Glutamatergic neuron (in vitro differentiated cells): ENCODE measurements at places on chromosomes 2 and 18.

GRCh38 chr2:237729681-237730475, 68.7 kb upstream of the RBM44 start:
- DNase-seq: no peak

- DNase-seq: no peak
Measured at GRCh38 chr2:56208380-56208779, 24.6 kb downstream of the CCDC85A start.

GRCh38 chr2:42125841-42126594, 43.1 kb upstream of the EML4 start:
- DNase-seq: no peak

- no peak for DNase-seq
Measured at GRCh38 chr2:62505109-62505749, 766 bp downstream of the TMEM17 start.

DNA sequence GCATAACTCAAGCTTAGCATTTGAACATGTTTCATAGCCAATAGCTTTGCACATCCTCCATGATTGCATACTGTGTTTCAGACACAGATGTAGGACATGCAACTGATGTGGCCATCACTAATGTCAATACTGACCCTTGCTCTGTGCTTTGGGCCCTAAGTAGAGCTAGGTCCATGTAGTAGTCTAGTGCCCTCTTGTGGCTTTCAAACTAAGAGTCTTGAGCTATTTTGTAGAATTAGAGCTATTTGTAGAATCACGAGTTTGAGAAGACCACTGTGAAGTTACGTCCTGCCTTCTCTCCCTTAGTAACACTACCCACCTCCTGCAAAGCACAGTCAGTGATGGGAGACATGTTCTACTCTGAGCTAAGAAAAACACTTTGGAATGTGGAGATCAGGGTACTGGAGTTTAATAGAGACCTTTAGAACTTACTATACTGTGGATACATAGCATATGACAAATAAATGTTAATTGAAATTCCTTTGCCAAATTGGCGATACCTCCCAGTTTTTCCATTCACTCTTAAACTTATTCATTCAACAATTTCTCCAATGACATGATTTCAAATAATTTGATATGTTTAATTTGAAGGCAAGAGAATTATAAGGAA, 306.5 kb upstream of the TNP1 start:
- DNase-seq: no peak

- DNase-seq: no peak
Measured at GRCh38 chr2:155393406-155393805, 694.9 kb downstream of the KCNJ3 start.

DNA sequence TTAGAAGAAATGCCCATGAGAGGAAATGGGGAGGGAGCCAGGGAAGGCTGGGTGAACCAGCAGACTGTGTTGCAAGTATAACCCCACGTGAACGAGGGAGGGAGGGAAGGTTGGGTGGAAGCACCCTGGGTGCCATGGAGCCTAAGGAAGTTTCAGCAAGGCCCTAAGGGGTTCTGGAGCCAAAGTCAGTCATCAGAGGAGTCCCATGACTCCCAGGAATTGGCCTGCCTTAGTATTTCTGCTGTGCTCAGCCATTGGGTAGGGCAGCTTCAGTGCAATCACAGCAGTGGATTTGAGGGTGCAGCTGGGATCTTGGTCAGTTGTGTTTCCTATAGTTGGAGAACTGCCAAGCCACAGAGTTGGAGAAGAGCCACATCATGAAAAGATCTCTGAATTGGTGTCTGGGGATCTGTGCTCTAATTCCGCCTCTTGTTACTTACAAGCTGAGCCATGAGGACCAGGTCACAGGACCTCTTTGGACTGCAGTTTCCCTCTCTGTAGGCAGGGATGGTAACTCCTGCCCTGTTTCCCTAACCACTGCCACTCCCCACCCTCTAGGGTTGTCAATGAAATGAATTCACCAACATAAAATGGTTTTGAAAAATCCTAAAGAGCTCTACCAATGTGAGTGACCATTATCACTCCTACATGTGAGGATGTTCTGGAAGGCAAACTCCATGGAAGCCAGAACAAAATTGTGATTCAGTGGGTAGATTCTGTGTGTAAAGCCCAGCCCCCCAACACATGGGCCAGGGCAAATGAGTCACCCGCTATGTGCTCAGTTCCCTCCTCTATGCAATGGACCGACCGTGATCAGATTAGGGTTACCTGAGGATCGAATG, 108.9 kb downstream of the CLIP4 start:
- DNase-seq: no peak

GRCh38 chr2:68774569-68775271, 40.1 kb downstream of the ARHGAP25 start:
- DNase-seq: no peak
